ENCODE measurements at places on chromosomes 11 and 22. TPM values are rescaled to one million over a fixed set of nuclear protein-coding genes. Genes with fewer than 3 reads are reported as not detected.

The GLYATL1 gene
- polyA plus RNA-seq = not detected

The HTR3B gene
- not detected for polyA plus RNA-seq

The CLCF1 gene
- 5.1 TPM for polyA plus RNA-seq

The MYRF gene
- not detected for polyA plus RNA-seq

The BCL2L13 gene
- 41.8 TPM for polyA plus RNA-seq

The MMP27 gene
- not detected for polyA plus RNA-seq

The RCOR2 gene
- polyA plus RNA-seq = not detected

The PNPLA5 gene
- polyA plus RNA-seq = not detected

The SOX6 gene
- not detected for polyA plus RNA-seq

The ATG13 gene
- polyA plus RNA-seq = 55.7 TPM

The NUDT8 gene
- 2.9 TPM for polyA plus RNA-seq

The SLC22A8 gene
- not detected for polyA plus RNA-seq

The TSPAN32 gene
- polyA plus RNA-seq = 7.1 TPM

Data from IgD-negative memory B cell (primary cell).